ENCODE measurements at places on chromosomes 2 and 18.

GRCh38 chr2:169767243-169767888, 31.3 kb upstream of the SSB start:
- DNase-seq: no peak

DNA sequence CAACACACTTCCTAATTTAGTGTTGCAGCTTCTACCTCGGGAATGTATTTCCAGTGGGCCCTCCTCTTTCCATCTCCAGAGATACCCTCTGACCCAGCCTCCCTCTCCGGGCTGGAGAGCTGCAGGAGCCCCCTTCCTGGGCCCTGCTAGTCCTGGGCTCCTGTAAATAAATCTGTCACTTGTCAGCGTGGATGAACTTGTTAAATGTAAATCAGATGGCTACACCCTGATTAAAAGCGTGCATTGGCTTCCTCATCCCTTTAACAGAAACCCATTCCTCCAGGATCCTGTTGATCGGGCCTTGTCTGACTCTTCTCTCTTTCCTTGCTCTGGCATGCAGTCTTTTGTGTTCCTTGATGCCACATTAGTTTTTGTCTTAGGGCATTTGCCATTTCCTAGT, 2.4 kb downstream of the ZNF236 start:
- no peak for DNase-seq

- DNase-seq: no peak
Measured at GRCh38 chr2:196681510-196681909, 42.0 kb downstream of the CCDC150 start.

GRCh38 chr2:194346193-194346592, 1310.8 kb upstream of the SLC39A10 start:
- DNase-seq: no peak

GRCh38 chr18:35192415-35192814, 48.4 kb upstream of the ZNF397 start:
- no peak for DNase-seq

GRCh38 chr2:43417300-43417699, 178.5 kb downstream of the THADA start:
- DNase-seq: no peak

GRCh38 chr18:46321955-46322354, 217.8 kb downstream of the HAUS1 start:
- no peak for DNase-seq

DNA sequence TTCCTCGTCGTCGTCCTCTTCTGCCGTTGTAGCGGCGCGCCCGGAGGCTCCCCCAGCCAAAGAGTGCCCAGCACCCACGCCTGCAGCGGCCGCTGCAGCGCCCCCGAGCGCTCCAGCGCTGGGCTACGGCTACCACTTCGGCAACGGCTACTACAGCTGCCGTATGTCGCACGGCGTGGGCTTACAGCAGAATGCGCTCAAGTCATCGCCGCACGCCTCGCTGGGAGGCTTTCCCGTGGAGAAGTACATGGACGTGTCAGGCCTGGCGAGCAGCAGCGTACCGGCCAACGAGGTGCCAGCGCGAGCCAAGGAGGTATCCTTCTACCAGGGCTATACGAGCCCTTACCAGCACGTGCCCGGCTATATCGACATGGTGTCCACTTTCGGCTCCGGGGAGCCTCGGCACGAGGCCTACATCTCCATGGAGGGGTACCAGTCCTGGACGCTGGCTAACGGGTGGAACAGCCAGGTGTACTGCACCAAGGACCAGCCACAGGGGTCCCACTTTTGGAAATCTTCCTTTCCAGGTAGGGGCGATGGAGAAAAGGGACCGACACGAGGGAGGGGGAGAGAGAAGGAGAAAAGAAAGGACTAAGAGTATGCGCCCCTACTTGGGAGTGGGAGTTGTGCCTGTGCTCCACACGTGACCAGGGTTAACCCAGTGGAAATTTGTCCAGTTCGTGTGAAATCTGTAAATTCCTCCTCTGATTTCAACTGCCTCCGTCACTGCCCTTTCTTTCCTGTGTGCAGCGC, 800 bp downstream of the HOXD13 start:
- no peak for DNase-seq

DNA sequence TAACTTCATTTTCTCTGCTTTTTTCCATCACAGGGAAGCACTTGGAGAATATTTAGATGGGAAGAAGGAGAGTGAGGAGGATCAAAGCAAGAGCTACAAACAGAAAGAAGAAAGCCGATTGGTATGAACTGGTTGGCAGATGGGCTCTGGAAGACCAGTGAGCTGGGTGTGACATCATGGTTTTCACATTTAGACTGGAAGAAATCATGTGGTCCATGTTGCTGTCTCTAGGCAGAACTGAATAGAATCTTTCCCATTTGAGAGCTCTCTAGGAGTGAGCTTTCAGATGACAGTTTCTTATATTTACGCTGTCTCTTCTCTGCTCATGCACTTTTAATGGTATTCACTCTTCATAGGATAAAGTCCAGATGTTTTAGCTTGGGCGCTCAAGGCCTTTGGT, 12.6 kb downstream of the DRC1 start:
- no peak for DNase-seq

DNA sequence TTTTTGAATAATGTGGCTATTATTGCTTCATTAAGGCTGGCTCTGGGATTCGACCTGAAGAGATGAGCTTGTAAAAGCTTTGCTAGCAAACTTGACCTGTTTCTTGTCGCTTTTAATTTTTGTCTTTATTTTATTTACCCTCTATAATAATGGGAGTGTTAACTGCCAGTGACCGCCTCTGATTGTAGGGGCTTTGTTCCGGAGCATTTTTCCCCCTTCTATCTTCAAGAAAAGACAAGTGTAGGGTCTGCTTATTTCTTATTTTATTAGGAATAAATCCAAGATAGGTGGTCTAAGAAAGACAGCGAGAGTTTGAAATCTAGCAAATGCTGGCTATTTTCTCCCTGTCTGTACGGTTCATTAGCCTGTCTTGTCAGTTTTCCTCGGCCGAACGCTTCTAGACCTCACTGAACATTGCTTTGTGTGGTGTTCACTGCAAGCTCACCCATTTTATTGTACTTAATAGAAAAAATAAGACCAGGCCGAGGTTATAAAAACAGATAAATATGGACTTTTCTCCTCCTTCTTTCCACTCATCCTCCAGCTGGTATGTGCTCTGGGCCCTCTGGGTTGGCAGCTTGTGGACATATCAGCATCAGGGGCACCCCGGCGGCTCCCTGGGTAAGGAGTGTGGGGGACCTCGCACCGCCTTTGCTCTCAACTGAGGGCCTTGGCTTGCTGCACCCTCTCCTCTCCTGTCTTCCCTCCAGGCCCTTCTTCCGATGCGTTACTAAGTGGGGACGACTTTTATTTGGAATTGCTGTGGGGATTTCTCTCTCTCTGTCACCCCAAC, 8.5 kb downstream of the MEIS1 start:
- no peak for DNase-seq

DNA sequence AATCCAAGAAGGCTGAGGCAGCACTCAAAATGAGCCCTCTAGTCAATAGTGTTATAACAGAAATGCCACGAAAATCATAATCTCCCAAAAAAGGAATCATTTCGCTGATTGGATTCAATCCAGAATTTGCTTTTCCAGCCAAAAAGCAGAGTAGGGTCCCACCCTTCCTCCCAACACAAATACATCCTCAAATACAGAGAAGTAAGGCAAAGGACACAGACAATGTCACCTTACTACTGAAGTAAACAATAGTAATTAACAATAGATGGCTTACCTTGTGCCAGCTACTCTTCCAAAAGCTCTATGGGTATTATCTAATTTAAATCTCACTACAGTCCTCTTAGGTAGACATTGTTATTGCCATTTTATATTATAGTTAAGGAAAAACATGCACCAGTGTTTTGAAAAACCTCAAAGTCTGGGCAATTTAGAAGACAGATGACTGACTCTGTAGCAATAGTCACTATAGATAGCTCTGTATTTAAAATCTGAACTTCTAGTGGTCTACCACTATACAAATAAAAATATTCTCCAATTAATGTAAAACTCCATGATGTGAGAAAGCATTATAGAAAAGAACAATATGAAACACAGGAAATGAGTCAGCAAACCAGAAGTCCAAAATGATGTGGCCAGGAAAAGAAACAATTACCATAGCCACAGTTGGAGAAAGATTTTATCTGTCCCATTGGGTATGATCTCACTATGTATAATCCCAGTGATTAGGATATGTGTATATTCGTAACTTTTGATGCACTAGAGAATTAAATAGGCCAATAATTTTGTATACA, 305.0 kb upstream of the ERBB4 start:
- DNase-seq: peak; percentile 44

- no peak for DNase-seq
Measured at GRCh38 chr2:2400286-2401038, 69.4 kb upstream of the MYT1L start.

DNA sequence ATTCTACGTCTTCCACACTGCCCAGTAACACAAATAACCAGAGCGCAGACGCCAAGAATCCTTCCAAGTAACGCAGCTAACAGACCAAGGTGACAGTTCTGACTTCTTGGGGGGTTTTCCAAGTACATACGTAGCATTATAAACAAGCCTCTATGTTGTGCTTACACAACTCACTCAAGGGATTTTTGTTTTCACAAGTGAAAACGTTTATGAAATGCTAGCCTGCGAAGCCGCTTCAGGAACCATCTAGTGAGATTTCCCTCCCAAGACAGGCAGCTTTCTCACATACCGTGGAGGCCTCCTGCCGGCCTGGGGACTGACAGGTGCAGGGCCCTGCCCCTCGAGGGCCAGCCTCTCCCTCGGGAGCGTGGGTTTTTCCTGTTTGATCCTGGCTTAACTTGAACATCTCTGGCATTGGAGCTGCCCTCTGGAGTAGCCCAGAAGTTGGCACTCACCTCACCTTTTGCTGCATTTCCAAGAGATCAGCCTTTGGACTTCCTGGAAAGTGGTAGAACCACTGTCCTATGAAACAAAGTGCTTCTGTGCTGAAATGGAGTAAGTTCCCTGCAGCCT, 151.1 kb downstream of the MBP start:
- DNase-seq: no peak

DNA sequence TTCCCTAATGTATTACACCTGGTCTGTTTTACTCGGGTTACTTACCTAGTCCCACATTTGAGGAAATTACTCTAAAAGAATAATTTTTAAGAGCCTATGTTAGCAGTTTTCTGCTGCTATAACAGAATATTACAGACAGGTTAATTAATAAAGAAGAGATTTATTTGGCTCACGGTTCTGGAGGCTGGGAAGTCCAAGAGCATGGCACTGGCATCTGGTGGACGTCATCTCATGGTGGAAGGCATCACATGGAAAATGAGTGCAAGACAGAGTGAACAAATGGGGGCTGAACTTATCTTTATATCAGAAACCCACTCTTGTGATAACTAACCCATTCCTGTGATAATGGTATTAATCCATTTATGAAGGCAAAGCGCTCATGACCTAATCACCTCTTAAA, 12.8 kb upstream of the GLS start:
- DNase-seq: no peak

DNA sequence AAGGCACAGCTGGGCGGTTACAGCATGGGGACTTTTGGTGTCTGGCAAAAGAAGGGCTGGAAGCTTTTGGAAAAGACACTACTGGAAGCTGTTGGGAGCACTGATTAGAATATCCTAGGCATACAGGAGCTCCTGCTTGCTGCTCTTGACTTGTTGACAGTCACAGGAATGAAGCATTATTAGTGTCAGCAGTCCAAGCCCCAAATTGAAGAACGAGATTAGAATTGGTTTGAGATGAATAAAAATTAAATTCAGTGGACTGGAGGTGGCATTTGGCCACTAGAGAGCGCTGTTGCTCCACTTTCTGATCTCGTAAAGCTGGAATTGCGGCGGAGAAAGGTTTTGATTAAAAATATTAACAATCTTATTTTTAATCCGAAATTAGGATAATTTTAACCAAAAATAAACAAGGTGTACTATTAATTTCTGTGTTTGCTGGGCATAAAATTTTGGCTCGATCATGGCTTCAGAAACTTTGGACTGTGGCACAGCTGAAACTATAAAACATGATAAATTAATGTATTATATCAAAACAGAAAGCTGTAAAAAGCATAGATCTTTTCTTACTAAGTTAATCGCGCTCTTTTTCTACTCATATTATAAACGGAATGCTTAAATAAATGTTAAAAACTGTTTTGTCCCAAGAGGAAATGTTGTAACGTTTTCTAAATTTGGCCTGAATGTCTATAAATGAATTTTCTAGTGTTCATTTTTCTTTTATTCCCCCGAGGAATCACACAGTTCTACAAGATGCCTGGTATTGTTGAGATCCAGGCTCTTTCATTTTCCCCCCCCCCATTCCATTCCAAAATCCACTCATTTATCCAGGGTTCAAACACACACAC, 2.4 kb upstream of the HOXD8 start:
- peak; percentile 29 for DNase-seq

- DNase-seq: peak; percentile 29
Measured at GRCh38 chr2:226184940-226185615, 614.5 kb downstream of the IRS1 start.

DNA sequence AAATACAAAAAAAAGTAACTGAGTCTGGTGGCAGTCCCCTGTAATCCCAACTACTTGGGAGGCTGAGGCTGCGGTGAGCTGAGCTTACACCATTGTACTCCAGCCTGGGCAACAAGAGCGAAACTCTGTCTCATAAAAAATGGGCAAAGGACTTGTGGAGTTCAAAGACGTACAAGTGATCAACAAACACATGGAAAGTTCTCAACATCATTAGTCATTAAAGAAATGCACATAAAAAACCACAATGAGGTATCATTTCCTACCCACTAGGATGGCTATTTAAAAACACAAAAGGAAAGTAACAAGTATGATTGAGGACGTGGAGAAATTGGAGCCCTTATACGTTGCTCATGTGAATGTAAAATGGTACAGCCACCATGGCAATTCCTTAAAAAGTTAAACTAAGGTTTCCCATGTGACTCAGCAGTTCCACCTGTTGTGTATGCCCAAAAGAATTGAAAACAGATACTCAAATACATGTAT, 52.3 kb downstream of the RAB10 start:
- peak; percentile 32 for DNase-seq

DNA sequence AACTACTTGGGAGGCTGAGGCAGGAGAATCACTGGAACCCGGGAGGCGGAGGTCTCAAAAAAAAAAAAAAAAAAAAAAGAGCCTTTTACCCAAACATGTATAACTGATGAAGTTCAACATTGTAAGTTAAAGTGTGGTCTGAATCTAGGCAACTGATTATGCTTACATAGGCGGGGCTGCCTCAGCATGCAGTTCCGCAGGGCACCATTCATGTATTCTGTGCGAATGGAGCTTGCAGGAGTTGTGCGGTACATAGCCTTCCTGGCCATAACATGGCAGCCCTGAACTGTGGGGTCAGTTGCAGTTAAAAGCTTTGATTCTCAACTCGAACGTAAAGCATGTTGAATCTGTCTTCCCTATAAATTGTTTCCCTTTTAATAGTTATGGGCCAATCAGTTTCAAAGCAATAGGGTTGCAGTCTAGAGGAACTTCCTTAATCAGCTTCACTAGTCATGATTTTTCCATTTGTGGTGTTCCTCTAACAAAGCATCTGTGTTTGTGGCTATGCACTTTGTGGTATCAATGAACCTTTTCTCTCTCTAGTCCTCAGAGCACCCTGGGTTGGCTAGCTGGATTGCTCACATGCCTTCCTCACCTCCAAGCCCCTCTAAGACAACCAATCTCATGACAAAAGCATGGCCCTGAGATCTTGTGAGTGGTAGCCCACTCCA, 30.6 kb upstream of the CEP68 start:
- no peak for DNase-seq
